ENCODE measurements at places on chromosomes 6 and 20.

GRCh38 chr6:63441266-63441956 is 121.6 kb upstream of the LGSN start:
- no peak overlapping the region for H3K27ac ChIP-seq
- H3K36me3 ChIP-seq: no peaks in the 10 kb centered on the region
- no peak overlapping the region for H3K4me3 ChIP-seq
- no peak for DNase-seq

DNA sequence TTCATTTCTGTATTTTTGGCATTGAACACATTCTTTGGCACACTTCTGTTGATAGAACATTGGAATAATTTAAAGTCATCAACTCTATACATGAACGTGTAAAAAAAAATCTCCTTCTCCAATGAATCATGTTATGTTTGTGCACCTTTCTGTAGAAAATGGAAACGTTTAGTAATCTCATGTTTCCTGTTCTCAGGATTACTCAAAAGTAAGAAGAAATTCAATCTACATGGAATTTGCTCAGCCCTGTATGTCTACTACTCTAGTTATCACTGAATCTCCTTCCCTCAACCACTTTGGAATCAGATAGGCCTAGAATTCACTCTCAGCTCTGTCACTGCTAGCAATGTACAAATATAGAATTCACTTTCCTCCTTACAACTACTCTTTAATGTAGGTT is 103.6 kb downstream of the COL21A1 start:
- H3K4me3 ChIP-seq: no peak overlapping the region
- no peaks in the 10 kb centered on the region for H3K4me1 ChIP-seq
- H3K36me3 ChIP-seq: no peaks in the 10 kb centered on the region
- no peak for DNase-seq

- H3K4me3 ChIP-seq: no peak overlapping the region
- H3K4me1 ChIP-seq: peaks cover 48% of the 10 kb centered on the region
- H3K27ac ChIP-seq: no peak overlapping the region
- H3K36me3 ChIP-seq: no peaks in the 10 kb centered on the region
- H3K27me3 ChIP-seq: no peaks in the 10 kb centered on the region
These were observed 350.5 kb downstream of the PRL start for GRCh38 chr6:21946298-21946783.

GRCh38 chr6:75818098-75818855 is 69.2 kb downstream of the MYO6 start:
- H3K27ac ChIP-seq: no peak overlapping the region
- no peaks in the 10 kb centered on the region for H3K27me3 ChIP-seq
- DNase-seq: no peak
- H3K4me1 ChIP-seq: no peaks in the 10 kb centered on the region
- no peak overlapping the region for H3K4me3 ChIP-seq

DNA sequence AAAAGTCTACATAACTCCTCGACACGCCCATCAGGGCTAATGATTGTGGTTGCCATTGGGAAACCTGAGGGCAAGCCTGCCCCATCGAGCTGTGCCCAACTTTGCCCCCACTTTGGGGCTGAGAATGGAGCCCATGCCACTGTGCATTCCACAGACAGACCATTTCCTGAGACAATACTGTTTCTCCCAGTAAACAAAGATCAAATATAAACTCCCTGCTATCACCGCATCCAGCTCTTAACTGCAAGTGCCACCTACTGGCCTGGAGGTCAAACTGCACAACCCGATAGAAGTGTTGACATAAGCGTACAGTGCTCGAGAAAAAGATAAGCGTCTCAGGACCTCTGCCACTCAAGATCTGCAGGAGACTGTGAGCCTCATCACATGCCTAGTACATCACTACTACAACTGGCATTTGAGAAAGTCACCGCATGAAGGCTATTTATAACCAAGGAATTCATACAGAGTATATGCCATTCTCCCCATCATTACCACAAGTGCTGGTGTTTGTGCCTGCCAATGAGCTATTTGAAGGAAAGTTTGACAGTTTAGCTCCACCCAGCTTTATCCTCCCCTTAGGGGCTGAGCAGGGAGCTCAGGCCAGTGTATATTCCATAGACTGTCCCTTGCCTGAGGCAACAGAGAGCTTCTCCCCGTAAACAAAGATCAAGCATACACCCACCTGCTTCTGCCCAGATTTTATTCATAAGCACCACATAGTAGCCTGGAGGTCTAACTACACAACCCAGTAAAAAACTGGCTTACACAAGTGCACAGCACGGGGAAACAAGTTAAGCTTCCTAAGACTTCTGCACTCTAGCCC is 4.5 kb upstream of the DEFB126 start:
- peak; percentile 36 for DNase-seq
- no peaks in the 10 kb centered on the region for H3K36me3 ChIP-seq
- peaks cover 8% of the 10 kb centered on the region for H3K27me3 ChIP-seq
- H3K4me3 ChIP-seq: no peak overlapping the region
- H3K4me1 ChIP-seq: no peaks in the 10 kb centered on the region

- DNase-seq: peak; percentile 28
- H3K27ac ChIP-seq: 0 out of 2 replicates have a peak overlapping the region, but pooled peaks have one; percentile 8
- no peaks in the 10 kb centered on the region for H3K27me3 ChIP-seq
- no peak overlapping the region for H3K4me3 ChIP-seq
- H3K4me1 ChIP-seq: peaks cover 18% of the 10 kb centered on the region
These were observed 125.7 kb upstream of the SSTR4 start for GRCh38 chr20:22909436-22909835.

DNA sequence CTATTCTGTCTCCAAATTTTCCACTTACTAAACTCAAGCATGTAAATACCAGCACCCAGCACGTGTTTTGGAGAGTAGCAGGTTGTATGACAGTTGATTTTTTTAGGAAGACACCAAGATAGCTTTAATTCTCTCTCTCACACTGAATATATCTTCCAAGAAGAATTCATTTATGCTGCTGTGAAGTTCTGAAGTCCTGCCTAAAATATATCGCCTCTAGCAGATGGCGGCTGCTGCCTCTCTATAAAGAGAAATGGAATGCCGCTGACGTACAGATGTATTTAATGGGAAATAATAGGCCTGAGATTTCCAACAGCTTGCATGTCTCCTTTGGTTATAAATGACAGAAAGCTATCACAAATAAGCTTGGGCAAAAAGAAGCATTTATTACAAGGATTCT is 74.7 kb downstream of the PFDN4 start:
- no peak overlapping the region for H3K4me3 ChIP-seq
- H3K27me3 ChIP-seq: peaks cover 9% of the 10 kb centered on the region
- H3K36me3 ChIP-seq: no peaks in the 10 kb centered on the region
- no peak for DNase-seq
- no peaks in the 10 kb centered on the region for H3K4me1 ChIP-seq
- no peak overlapping the region for H3K27ac ChIP-seq

- no peaks in the 10 kb centered on the region for H3K4me1 ChIP-seq
- no peaks in the 10 kb centered on the region for H3K27me3 ChIP-seq
- no peak for DNase-seq
- H3K27ac ChIP-seq: no peak overlapping the region
- no peaks in the 10 kb centered on the region for H3K36me3 ChIP-seq
These were observed 236.8 kb downstream of the LY86 start for GRCh38 chr6:6825193-6825784.

DNA sequence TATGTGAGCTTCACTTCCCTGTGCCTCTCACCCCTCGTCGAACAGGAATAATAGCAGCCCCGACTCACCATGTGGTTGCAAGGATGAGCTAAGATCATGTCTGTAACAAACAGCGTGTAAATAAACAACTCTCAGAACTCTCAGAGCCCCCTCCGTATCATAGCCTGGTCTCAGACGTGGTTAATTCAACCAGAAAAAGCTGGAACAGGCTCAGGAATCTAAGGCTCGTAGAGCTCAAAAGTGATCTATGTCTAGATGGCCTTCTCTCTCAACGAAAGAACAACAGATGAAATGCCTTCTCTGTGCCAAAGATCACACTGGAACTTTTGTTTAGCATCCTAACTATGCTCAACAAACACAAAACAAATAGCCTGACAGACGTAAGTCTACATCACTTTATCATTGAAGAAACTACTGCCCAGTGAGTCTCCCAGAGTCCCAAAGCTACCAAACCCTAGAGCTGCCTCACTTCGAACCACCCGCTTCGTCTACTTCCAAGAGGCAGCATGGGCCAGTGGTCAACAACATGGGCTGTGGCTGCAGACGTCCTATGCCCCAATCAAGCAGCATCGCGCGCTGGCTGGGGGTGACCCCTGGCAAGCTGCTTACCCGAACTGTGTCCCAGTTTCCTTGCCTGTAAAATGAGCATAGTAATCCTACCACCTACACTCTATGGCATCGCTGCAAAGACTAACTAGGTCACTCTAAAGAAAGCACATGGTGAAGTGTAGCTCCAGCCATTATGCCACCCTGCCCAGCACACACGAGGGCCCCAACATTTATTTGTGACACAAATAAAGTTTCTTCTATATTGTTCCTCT is 35.1 kb downstream of the NFATC2 start:
- no peak overlapping the region for H3K27ac ChIP-seq
- H3K4me3 ChIP-seq: no peak overlapping the region
- no peaks in the 10 kb centered on the region for H3K36me3 ChIP-seq
- H3K4me1 ChIP-seq: no peaks in the 10 kb centered on the region
- H3K27me3 ChIP-seq: peaks cover 12% of the 10 kb centered on the region

GRCh38 chr20:36238760-36239159 is 2.5 kb downstream of the AAR2 start:
- no peak overlapping the region for H3K27ac ChIP-seq
- peaks cover 40% of the 10 kb centered on the region for H3K4me1 ChIP-seq
- H3K27me3 ChIP-seq: no peaks in the 10 kb centered on the region
- peaks cover 53% of the 10 kb centered on the region for H3K36me3 ChIP-seq

DNA sequence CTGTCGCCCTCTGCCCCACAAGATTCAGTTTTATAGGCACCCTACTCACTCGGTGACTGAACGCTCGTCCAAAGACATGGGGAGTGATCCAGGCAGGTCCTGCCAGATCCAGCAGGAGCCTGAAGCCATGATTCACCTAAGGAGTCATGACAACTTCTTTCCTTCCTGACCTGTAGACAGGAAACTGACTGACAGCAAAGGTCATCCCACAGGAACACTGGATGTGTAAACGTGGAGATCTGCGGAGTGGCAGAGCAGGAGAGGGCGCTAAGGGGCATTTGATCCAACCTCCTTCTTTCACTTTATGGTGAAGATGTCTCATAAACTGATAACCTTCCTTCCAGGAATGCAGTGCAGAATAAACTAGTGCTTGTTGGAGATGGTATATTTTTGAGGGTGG is 192.2 kb downstream of the GJA10 start:
- no peaks in the 10 kb centered on the region for H3K36me3 ChIP-seq
- H3K4me3 ChIP-seq: no peak overlapping the region
- no peaks in the 10 kb centered on the region for H3K27me3 ChIP-seq

GRCh38 chr6:437037-437392 is 45.5 kb downstream of the IRF4 start:
- H3K4me1 ChIP-seq: no peaks in the 10 kb centered on the region
- H3K36me3 ChIP-seq: no peaks in the 10 kb centered on the region
- DNase-seq: no peak
- no peak overlapping the region for H3K27ac ChIP-seq
- H3K4me3 ChIP-seq: no peak overlapping the region
- H3K27me3 ChIP-seq: no peaks in the 10 kb centered on the region

DNA sequence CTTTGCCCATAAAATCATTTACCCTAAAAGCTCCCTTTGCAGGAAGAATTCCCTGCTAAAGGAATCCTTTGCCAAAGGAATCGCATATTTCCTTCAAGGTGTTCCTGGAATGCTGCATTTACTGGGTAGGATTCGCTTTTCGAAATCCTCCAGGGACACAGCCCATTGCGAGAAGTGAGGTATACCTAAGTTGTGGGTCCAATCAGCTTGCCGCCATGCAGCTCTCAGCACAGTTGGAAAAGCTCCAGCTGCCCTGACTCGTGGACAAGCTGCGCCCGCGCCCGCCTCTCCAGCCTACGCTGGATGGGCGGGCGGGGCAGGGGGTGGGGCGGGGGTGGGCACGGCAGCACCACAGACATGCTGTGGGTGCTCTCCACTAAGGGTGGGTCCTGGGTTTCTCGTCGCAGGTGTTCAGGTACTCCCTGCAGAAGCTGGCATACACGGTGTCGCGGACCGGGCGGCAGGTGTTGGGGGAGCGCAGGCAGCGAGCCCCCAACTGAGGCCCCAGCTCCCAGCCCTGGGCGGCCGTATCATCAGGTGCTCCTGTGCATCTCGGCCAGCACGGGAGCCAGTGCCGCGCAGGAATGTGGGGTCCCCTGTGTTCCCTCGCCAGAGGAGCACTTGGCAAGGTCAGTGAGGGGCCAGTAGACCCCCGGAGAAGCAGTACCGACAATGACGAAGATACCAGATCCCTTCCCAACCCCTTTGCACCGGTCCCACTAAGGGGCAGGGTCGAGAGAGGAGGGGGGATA is 1.4 kb downstream of the NNAT start:
- H3K36me3 ChIP-seq: peaks cover 17% of the 10 kb centered on the region
- no peak overlapping the region for H3K4me3 ChIP-seq
- no peak overlapping the region for H3K27ac ChIP-seq
- H3K27me3 ChIP-seq: no peaks in the 10 kb centered on the region

DNA sequence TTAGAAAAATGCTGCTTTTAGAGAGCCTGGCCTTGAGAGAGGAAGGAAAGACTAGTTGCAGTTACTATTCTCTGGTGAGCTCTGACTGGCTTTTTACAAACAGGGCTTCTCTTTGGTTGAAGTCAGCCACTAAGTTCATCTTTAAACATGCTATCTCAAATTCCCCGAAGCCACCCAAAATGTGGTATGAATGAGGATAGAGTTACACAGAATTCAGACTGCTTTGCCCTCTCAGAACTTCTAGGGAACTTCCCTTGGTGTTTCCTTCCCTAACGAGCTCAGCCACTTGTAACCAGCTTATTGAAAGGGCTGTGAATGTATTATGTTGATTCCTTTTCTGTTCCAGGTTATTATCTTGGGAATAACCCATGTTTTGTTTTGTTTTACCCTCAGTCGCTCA is 73.5 kb downstream of the EFHC1 start:
- H3K36me3 ChIP-seq: peaks cover 7% of the 10 kb centered on the region
- no peaks in the 10 kb centered on the region for H3K27me3 ChIP-seq
- H3K27ac ChIP-seq: no peak overlapping the region
- no peak overlapping the region for H3K4me3 ChIP-seq

- peaks cover 13% of the 10 kb centered on the region for H3K4me1 ChIP-seq
- H3K36me3 ChIP-seq: peaks cover 10% of the 10 kb centered on the region
- H3K27ac ChIP-seq: peak overlapping the region; percentile 23
- DNase-seq: peak; percentile 73
These were observed 49.3 kb upstream of the MYL9 start for GRCh38 chr20:36491901-36492617.

DNA sequence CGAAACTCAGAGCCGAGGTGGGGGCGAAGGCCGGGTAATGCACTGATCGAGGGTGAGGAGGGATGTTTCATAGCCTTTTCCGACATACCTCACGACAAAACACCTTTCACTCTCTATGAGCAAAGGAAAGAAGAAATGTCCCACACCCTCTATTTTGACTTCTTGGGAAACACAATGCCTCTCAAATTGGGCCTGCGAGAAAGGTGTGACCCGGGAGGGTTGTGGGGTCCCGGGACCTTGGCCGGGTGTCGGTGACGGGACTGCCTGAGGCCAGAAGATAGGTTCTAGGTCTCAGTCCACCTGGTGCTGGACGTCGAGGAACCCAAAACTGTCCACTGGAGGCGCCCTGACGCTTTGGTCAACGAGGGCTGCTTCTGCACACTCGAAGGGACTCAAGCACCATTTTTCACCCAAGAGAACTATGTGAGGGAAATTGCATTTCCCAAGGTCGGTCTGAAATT is 41.1 kb upstream of the OSTM1 start:
- no peak overlapping the region for H3K27ac ChIP-seq
- H3K27me3 ChIP-seq: peaks cover 39% of the 10 kb centered on the region
- DNase-seq: no peak

- no peak overlapping the region for H3K27ac ChIP-seq
- H3K36me3 ChIP-seq: no peaks in the 10 kb centered on the region
These were observed 28.3 kb downstream of the DLL1 start for GRCh38 chr6:170262489-170263088.

- DNase-seq: peak; percentile 79
- H3K27ac ChIP-seq: peak overlapping the region; percentile 99
- H3K4me3 ChIP-seq: peak overlapping the region; percentile 94
- H3K36me3 ChIP-seq: peaks cover 56% of the 10 kb centered on the region
- H3K27me3 ChIP-seq: no peaks in the 10 kb centered on the region
These were observed 1.6 kb upstream of the PSMB8 start for GRCh38 chr6:32845384-32845884.
